ENCODE measurements at places on chromosomes 16 and 17.

DNA sequence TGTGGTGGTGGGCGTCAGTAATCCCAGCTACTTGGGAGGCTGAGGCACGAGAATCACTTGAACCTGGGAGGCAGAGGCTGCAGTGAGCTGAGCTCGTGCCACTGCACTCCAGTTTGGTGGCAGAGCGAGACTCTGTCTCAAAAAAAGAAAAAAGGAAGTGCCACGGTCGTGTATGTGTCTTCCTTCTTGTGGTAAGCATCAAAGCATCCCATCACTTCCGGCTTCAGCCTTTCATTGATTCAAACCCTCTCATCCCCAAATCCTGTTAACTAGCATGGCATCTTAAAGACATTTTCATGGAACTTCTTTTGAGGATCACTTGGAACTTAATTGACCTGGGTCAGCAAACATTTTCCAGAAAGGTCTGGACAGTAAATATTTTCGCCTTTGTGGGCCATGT lies 126.2 kb downstream of the CPPED1 start:
- no peak for DNase-seq

- no peak for DNase-seq
Measured at GRCh38 chr16:86610779-86611524, 32.6 kb downstream of the FOXL1 start.

DNA sequence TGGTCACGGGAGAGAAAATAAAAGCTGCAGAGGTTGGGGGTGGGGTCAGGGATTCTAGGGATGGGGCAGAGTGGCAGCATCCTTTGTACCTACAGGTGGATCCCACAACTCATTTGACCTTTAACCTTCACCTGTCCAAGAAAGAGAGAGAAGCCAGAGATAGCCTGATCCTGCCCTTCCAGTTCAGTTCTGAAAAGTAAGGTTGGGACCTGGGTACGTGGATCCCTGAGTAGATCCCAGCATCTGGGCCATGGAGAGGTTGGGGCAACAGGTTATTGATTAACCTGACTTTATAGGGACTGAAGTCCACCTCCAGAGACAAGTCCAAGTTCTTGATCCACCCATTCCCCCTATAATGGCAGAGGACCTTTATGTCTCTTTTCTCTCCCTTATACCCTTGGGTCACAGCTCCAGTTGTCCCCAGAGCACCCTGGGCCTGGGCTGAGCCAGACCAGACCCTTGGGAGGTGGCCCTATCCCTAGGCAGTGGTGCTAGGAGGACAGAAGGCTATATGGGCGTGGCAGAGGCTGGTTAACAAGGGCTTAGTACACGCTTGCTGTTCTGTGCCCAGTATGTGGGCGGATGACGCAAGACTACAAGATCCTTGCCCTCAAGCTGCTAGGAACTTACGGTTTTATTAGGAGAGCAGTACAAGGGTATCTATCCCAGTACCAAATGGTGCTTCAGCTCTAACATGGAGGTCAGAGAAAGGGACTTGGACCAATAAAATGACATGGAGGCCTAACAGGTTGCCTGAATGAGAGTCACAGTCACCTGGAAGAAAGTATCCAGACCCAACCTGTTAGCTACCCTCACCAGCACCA lies 3.3 kb downstream of the CLDN7 start:
- no peak for DNase-seq

- DNase-seq = no peak
Measured at GRCh38 chr17:76354317-76354729, 607 bp upstream of the PRPSAP1 start.

GRCh38 chr16:53773881-53774280 lies 69.9 kb downstream of the FTO start:
- no peak for DNase-seq

DNA sequence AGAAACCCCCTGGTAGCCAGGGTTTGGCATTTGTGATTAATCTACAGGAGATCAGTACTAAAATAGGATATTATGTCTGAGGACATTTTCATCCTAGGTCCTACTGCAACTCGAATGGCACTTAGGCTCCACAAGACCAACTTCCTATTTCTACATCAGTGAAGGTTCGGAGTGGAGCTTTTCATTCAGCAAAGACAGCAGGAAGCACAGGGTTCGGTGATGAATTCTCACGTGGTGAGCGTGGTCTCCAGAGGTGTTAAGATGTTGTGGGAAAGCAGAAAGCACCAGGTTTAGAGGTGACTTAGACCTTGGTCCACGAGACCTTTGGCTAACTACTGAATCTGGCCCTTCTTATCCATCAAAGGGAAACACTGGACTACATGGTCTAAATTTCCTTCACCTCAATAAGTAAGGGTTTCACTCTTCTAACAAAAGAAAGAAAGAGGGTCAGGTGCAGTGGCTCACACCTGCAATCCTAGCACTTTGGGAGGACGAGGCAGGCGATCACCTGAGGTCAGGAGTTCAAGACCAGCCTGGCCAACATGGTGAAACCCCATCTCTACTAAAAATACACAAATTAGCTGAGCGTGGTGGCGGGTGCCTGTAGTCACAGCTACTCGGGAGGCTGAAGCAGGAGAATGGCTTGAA lies 13.9 kb upstream of the HELZ start:
- no peak for DNase-seq

DNA sequence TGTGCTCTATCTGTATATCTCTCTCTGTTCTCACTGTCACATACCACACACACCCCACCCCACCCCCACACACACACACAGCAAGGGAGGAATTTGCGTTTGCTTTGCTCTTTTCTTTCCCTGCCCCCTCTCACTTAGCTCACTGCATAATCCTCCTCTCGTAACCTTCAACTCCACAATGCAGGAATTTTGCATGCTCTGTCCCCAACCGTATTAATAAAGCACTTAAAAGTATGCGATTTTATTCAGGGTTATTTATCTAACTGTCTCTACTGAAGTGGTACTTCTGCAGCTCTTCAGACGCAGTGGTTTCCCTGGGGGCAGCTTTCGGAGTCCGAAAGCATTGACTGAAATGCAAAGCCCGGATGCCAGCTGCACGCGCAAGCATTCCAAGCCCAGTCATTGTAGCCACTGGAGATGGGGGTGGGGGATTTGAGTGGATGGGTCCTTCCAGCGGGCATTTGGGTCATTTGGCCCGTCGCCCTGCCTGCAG lies 105.4 kb upstream of the RBFOX1 start:
- no peak for DNase-seq

- no peak for DNase-seq
Measured at GRCh38 chr17:3988297-3989040, 24.2 kb upstream of the ATP2A3 start.

DNA sequence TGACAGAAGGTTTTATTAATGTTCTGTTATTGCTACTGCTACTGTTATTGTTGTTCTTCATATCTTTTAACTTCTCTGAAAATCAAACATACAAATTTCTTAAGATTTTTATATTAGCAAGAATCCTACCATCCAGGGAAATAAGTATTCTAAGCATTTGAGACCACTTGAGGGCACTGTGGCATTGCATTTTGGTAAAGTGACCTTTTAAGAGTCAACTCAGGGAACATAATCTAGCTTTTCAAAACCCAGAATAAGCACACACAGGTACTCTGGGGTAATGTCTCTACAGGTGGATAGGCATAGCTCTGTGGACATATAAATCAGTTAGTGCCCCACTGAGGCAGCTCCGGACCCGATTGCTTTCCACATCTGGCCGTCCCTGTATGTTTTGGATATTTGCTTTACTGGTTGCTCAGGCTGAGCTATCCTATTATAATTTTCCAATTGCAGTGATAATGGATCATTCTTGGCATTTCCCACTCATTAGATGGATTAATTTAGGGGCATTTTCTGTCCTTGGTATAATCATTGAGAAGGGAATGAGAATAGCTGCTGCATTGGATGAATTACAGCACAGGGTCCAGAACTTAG lies 1425.1 kb upstream of the CDH8 start:
- DNase-seq = peak; percentile 21

- DNase-seq = no peak
Measured at GRCh38 chr17:32813021-32813420, 63.9 kb downstream of the MYO1D start.

GRCh38 chr17:76543826-76544545 lies 4.1 kb downstream of the PRCD start:
- no peak for DNase-seq

DNA sequence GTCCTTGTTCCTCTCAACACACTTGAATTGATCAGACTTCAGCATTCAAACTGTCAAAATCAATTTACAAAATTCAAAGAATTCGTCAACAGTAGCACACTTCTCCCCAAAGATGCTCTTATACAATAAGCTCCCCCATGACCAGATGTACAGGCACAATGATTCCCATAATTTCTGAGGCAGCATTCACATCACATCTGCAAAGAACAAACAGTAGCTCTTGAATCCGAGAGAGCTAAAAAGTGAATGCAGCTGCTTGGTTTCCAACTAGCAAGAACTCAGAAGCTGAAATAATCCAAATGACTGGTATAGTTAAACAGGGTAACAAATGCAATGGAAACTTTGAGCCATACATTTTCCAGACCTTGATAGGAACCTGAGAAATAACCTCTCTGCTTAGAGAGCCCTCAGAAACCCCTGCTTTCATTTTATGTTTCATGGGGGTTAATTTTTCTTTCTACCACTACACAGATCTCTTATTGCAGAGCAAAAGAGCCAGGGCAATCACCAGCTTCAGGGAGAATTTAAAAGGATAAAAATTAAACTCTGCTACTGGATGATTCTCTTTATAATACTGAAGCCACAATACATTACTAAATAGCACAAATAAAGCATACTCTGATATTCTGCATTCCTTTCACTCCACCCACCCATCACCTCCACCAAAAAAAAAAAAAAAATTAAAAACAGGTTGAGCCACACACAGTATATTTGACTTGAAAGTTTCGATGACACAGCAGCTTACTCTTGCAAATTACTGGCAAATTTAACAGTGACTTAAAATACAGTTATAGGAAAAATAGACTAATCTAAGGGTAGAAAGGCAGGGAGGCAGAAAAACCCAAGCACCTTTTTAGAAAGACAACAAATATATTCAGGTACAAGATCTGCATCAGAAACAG lies 23.1 kb upstream of the TMEM97 start:
- DNase-seq = no peak

GRCh38 chr17:73510981-73511718 lies 133.1 kb downstream of the SDK2 start:
- DNase-seq = no peak

DNA sequence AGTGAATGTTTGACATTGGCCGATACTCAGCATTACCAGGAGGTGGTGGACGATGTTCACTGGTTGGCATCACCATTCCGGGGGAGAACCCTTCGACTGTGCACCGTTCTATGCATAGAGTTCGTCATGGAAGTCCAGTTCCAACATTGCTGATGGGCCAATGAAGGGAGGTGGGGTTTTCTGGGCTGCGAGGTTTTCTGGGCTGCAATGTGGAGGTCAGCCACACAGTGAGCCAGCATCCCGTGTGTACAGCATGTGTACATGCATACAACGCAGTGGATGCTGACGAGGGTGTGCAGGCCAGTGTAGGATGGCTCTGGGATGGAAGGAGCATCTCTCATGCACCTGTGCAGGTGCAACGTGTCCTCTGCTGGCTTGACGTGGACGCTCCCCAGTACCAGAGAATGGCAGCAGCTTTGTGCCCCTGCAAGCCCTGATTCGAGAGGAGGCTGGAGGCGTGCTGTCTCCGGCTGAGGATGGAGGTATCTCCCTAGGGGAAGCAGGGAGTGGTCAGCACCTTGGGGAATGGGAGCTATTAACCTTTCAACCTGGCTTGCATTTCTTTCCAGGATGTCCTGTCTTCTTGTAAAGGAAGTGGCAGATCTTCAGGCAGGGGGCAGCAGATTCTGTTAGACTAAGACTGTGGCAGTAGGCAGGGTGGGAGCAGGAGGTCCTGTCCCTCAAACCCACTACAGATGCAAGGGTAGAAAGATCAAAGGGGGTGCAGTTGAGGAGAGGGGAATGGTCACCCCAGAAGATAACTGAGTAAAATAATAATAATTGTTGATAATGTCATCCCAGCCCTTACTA lies 98.2 kb downstream of the CYLD start:
- no peak for DNase-seq

DNA sequence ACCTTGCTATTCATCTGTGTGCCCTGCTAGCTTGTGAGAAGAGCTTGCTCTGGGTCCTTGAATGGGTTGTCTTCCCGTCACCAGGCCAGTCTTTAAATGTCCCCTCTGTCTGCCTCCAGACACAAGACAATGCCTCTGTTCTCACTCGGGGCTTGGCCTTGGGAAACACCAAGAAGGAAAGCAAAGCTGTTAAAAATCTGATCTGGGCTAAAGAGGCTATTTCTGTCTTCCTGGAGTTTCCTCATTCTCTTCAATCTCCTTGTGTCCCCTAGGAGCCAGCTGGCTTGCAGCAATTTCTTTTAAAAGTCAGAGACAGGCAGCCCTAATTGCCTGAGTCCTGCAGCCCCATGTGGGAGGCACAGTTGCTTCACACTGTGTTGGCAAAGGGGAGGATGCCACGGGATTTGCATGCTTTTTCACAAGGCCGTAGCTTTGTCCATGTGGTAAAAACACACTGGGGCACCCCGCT lies 2.5 kb downstream of the DNAI2 start:
- DNase-seq = no peak

- DNase-seq = no peak
Measured at GRCh38 chr16:82340531-82340930, 170.5 kb upstream of the MPHOSPH6 start.

GRCh38 chr16:68704232-68704867 lies 32.7 kb upstream of the CDH1 start:
- peak; percentile 83 for DNase-seq

DNA sequence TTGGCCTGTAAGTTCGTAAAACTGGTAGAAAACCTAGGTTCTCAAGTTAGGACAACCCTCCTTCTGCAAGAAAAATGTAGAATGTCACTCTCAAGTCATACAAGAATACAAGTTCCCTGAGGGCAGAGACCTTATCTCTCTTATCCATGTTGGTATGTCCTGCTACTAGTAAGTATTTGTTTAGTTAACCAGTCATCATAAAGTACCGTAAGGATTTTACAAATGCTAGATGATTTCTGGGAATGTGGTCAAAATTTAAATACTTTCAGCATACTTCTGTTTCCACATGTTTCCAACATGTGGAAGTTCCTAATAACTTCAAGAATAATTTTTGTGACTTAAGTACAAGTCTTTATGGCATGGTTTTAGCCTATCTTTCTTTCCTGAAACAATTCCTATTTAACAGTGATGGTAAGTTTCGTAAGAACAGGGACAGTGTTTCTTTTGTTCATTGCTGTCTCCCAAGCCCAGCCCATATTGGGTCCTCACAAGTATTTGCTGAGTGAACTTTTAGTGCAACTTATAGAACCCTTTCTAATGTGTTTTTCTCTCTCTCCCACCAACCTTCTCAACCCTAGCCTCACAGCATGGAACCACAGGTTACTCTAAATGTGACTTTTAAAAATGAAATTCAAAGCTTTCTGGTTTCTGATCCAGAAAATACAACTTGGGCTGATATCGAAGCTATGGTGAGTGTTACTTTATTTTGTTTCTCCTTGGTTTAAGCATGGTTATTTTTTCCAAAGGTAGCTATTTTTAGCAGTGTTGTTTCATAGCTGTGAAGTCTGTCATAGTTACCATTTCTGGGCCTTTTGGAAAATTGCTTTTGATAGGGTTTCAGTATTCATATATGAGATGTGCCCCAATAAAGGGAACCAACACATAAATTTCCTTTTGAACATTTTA lies 4.5 kb downstream of the NBR1 start:
- DNase-seq = peak; percentile 18

- DNase-seq = peak; percentile 98
Measured at GRCh38 chr17:19727501-19728078, 11.2 kb upstream of the SLC47A2 start.

GRCh38 chr17:19867329-19868078 lies at the start of gene ULK2:
Gene ULK2, minus strand, starts transcription at chr17:19867936. Its CDS starts 519 bp downstream, at chr17:19867417.
- peak; percentile 81 for DNase-seq

- DNase-seq = peak; percentile 97
Measured at GRCh38 chr17:1577182-1577581, 14.6 kb upstream of the PITPNA start.
